ENCODE measurements at places on chromosomes 2 and 18.

DNA sequence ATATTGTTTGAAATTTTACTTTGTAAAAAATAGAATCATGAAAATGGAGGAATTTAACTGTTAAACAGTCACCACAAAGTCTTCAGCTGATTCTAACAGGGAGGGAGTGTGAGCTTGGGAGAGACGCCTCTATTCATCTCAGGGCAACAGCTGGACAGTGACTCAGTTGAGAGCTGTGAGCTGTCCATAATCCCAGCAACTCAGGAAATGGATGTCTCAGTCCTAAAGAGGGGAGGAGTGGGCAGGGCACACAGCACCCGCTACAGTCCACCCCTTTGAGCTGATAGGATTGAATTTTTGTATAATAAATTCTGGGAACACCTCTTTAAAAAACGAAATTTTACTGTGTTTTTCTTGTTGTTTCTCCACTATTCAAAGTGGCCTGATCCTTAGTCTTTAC lies 255.1 kb upstream of the THUMPD2 start:
- no peak for DNase-seq

DNA sequence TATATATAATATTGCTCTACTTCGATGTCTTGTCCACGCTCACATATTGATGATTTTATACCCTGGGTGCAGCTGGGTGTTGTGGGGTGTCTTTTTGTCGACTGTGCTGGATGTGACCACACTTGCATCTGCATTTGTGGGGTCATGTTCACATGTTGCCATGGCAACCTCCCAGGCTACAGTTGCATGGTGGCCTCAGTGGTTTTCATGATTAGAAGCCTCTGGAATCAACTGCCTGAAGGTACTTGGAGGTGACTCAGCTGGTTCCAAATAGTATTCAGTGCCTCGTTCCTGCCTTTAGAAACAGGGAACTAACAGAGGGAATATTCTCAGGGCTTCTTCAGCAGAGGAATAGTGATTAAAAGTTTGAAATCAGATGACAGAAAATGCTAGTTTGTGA lies 166.3 kb upstream of the NYAP2 start:
- no peak for DNase-seq

DNA sequence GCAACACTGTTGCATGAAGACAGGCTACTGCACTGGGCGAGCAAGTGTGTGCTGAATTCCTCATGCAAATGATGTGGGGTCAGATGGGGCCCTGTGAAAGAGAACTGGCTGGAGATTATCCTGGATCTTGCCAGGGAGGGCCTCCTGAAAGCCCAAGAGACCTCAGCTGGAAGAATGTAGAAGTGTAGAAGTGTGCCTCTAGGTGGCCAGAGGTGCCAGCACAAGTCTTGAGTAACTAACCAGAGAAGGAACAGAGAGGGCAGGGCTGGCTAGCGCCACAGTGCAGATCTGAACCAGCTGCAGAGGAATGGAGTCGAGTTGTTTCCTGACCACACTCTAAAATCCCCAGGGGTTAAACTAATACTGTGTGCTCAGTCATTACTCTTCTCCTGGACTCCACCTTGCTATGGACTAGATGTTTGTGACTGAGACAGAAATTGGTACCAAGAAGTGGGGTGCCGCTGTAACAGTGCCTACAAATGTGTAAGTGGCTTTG lies 399.3 kb downstream of the LRATD1 start:
- DNase-seq = no peak

GRCh38 chr18:9694174-9694573 lies 13.9 kb upstream of the RAB31 start:
- no peak for DNase-seq

GRCh38 chr2:10059552-10060335 lies 16.4 kb downstream of the KLF11 start:
- no peak for DNase-seq

DNA sequence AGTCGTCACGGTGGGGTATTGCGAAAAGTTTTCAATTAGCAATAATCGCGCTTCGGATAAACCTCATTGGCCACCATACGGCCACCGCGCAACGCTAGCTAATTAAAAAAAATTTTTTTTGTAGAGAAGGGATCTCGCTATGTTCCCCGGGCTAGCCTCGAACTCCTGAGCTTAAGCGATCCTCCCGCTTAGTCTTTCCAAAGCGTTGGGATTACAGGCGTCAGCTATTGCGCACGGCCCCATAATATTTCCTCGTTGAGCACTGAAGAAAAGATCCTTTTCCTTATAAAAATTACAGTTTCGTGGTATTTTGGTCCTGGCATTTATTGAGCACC lies 759 bp upstream of the ACTR1B start:
- no peak for DNase-seq

DNA sequence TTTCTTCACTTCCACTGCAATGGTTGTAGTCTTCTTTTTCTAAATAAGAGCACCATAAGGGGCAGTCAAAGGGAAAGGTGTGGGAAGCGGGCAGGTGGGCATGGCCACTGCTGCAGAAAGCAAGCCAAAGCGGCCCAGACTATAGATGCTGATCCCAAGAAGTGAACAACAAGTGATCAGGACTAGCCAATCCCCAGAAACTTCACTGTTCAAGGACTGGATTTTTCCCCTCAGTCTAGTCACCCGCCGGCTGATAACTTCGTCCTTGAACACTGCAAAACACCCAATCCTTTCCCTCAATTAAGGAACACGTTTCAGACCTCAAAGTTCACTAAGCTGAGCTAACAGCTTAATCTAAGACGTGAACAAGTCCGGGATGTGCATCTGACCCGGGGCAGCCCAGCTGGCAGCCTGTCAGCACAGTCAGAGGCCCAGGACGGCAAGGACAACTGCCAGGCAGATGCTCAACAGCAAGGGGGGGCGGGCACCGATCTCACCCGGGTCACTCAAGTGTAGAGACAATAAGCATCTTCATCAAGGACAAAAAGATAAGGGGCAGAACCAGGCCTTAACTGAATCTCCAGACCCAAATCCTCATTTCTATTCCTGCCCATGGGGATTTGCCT lies 59.8 kb downstream of the HDLBP start:
- DNase-seq = no peak

DNA sequence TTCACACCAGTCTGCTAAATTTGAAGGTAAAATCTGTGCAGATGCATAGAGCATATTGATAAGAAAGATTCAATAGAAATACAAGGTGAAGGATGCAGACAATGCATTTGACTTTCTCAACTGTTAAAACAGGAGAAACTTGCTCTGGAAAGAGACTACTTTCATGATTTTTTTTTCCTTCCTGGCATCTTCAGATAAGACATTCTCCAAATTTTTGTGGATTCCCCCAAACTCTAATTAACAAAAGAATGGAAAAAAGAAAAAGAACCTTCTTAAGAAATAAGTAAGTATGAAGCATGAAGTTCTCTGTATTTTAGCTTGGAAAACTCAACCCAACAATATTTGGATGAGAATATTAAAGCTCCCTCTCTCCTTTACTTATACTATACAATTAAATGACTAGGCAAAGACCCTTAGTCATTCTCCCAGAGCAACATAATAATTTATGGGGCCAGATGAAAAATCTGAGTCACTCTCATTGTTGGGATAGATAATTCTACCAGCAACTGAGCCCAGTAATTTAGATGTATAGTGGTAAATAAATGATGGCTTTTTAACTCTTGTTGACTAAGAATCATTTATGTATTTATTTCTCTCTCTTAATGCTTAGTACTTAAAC lies 298.7 kb upstream of the COL3A1 start:
- DNase-seq = no peak

- DNase-seq = no peak
Measured at GRCh38 chr2:44051593-44052347, 56.0 kb upstream of the LRPPRC start.

DNA sequence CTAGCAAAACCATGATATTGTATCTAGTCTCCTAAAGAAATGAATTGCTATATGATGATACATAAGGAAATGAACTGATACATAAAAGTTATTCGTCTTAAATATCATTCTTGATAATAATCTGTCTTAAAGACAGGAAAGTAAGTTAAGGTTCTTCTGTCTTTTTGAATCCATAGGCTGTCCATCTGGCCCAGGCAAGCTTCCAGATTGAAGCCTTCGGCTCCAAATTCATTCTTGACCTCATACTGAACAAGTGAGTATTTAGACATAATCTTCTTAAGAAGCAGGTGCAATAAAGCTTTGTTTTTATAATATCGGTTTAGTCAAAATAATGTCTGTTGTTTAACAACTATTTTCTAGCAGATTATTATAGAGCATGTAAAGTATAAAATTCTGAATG lies 37.7 kb downstream of the ADAM23 start:
- DNase-seq = no peak

GRCh38 chr2:165795011-165795410 lies 964 bp upstream of the GALNT3 start:
- no peak for DNase-seq

- no peak for DNase-seq
Measured at GRCh38 chr2:30404319-30405259, 42.5 kb upstream of the LCLAT1 start.

- DNase-seq = no peak
Measured at GRCh38 chr18:9665314-9665713, 42.8 kb upstream of the RAB31 start.

DNA sequence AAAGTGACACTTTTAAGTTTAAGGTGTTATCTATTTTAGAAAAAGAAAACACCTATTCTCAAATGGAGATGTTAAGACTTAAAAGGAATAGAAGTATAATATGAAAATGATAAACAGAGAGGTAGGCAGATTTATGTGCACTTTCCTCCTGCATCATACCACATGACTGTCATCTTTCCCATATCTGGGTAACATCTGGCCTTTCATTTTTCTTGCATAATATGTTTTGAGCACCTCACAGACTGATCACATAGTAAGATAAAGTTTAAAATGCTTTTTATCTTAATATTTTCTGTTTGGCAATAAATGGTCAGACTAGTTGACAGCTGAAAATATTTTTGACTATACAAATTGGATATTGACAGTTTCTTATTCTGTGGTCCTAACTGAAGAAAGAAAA lies 1852.1 kb upstream of the PIK3C3 start:
- DNase-seq = no peak

- DNase-seq = peak; percentile 33
Measured at GRCh38 chr2:3480352-3481010, 38.9 kb downstream of the ADI1 start.

DNA sequence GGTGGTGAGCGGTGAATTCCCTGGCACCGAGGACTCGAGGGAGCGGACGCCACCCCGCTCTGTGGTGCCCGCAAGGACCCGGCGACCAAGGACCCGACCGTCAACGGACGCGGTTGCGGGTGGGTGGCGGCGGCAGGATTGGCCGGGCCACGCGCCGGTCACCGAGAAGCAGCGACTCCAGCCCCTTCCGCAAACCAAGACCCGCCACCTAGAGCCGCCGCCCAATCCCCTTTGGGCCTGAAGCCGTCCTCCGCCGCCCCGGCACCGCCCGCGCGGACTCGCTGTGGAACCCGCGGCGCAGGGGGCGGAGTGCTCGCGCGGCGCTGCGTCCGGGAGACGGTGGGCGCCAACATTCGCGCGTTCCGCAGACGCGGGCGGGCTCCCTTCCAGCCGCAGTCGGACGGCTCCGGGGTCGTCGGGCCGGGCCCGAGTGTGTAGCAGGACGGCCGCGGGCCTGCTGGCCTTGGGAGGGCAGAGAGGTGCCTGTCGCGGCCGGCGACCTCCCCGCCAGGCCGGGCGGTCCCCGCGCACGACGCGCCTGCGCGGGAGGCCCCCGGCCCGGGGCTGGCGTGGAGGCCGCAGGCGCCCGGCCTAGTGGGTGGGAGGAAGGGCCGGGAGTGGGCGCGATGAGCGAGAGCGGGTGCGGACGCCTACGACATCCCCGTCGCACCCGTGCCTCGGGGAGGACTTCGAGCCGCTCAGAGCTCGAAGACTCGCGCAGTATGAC lies at the start of the genes FAM228B and PFN4:
Gene FAM228B (plus strand): TSS at position 275 of the 727 bp plus-strand sequence. CDS start 893 bp downstream, outside the sequence.
Gene PFN4 (minus strand): TSS at position 140 of the 727 bp plus-strand sequence. CDS start 799 bp downstream, outside the sequence.
- DNase-seq = peak; percentile 94

DNA sequence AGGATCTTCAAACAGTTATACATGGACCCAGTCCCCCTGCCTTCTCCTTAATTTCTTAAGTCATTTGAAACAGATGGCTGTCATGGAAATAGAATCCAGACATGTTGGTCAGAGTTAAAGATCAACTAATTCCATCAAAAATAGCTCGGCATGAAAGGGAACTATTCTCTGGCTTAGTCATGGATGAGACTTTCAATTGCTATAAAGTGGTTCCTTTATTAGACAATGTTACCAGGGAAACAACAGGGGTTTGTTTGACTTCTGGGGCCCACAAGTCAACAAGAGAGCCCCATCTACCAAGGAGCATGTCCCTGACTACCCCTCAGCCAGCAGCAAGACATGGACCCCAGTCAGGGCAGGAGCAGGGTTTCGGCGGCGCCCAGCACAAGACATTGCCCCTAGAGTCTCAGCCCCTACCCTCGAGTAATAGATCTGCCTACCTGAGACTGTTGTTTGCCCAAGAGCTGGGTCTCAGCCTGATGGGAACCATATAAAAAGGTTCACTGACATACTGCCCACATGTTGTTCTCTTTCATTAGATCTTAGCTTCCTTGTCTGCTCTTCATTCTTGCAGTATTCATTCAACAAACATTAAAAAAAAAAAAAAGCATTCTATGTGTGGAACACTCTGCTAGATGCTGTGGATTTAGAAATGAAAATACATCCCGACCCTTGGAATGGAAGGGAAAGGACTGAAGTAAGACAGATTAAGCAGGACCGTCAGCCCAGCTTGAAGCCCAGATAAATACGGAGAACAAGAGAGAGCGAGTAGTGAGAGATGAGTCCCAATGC lies 4.6 kb downstream of the TTR start:
- DNase-seq = no peak

DNA sequence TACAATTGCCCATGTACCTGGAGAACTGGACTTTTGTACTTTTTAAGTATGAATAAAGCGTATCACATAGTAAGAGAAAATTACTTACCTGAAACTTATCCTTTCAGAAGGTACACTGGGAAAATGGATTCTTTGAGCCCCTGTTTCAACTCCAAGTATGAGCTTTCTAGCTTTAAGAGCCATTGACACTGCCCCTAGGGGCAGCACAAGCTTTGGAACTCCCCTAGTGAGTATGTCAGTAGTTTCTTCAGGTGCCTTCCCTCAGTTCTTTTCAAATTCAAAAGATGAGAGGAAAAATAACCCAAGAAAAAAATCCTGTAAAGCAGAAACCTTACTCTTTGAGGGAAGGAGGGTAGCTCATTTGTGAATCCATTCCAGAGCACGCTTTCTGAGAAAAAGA lies 124.1 kb downstream of the MEMO1 start:
- DNase-seq = no peak

- DNase-seq = no peak
Measured at GRCh38 chr2:150729495-150729955, 242.1 kb upstream of the RND3 start.

- DNase-seq = peak; percentile 82
Measured at GRCh38 chr2:105744091-105744908, 412 bp upstream of the NCK2 start.

- DNase-seq = no peak
Measured at GRCh38 chr2:29817801-29818680, 103.3 kb downstream of the ALK start.

GRCh38 chr2:201483342-201483741 lies 31.8 kb downstream of the STRADB start:
- DNase-seq = no peak

GRCh38 chr2:112340475-112341267 lies 65.3 kb downstream of the ZC3H6 start:
- no peak for DNase-seq

DNA sequence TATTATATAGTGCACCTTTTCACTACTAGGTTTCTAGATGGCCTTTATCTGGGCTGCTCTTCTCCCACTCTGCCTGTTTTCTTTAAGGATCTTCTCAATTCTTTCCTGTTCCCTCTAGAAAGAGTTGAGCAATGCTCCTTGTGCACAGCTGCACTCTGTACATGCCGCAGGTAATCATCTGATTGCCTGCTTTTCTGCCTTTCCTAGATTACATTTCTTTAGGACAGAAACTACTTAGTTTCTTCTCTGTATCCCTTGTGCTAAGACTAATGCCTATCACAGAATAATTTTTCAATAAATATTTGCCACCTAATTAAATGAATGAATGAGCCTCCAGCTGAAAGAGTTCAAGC lies 802.4 kb upstream of the ID2 start:
- DNase-seq = no peak
